ENCODE measurements at places on chromosomes 13 and 19.

DNA sequence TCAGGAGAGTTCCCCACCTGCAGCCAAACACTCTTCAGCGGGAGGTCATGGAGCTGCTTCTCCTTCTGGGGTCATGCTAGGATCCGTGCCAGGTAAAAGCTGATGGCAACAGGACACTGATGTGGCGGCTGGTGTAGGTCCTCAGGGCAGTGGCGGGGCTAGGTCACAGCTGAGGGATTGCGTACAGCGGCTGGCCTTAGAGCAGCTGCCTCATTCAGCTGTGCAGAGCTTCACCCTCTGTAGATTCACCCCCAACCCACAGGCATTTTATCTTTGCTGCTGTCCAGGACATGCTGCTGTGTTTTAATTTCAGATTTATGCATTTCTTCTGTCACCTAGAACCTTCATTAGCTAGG is 2.3 kb downstream of the MCF2L start:
- no peak for DNase-seq

DNA sequence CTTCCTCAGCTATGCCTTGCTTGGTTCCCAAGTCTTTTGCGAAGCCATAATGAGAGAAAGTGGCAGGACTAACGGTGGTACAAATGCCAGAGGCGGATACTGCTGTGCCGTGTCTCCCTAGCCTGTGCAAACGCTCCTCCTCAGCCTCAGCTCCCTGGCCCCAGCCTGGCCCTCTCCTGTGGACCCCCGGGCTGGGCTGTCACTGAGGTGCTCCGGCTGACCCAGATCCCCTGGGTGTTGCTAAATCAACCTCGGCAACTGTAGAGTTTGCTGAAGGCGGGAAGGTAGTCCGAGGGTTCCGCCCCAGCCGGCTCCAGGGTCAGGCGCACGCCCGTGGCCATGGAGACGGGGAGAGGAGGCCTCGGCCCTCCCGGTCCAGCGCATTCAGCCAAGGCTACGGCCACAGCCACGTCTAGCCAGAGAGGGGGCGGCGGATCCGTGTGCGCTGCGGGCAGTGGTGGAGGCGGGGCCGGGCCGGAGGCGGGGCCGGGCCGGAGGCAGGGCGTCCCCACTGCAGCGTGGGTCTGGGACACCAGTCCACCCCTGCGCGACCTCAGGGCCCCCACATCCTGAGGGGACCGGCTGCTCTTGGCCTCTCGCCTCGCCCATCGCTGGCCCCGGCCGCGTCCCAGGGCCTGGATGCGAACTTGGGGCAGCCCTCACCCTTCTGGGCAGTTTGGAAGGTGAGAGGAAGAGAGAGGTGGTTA is 16.4 kb upstream of the ZNF492 start:
- DNase-seq = no peak

DNA sequence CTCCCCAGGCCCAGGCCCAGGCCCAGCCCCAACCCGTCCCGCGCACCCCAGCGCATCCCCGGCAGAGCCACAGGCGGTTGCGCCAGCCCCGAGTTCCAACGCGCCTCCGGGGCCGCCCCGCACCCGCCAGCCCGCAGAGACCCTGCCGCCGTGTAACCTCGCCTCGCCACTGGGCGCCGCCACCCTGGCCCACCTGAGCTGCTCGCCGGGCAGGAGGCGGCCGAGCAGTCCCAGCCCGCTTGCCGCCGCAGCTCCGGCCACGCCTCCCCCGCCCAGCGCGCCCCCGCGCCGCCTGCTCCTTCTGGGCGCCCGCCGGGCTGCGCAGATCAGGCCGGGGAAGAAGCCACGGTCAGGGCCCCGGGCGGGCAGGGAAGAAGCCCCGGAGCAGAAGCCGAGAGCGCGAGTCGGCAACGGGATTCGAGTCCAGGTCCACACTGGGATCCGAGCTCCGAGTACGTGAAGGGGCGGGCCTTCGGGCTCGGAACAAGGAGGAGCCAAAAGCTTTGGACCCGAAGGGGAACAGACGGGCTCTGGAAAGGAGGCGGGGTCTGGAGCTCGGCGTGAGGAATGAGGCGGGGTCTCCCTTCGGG is at the start of gene MBOAT7:
MBOAT7 (minus strand) TSS at position 436 of the 590 bp plus-strand sequence. CDS start 1,072 bp downstream, outside the sequence.
- DNase-seq = no peak

GRCh38 chr13:79794931-79795330 is 314.0 kb downstream of the NDFIP2 start:
- no peak for DNase-seq

- DNase-seq = no peak
These were observed 13.6 kb upstream of the ZNF14 start for GRCh38 chr19:19746286-19747213.

- DNase-seq = no peak
These were observed 726.0 kb downstream of the UQCRFS1 start for GRCh38 chr19:28486926-28487325.

DNA sequence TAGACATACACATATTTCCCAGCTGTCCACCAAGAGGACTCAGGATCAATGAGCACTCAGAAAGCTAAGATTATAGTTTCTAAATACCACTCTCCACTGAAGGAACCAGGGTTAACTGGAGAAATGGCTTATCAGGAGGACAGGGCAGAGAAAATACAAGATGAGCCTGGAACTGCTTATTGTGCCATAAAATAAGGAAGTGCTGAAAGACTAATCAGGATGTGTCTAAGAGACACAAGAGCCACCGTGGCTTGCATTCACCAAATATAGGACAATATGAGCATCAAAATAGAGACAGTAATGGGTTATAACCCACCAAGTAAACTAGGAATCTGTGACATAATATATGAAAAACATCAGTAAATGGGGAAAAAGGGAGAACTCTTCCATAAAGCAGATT is 32.8 kb downstream of the KLF12 start:
- no peak for DNase-seq

DNA sequence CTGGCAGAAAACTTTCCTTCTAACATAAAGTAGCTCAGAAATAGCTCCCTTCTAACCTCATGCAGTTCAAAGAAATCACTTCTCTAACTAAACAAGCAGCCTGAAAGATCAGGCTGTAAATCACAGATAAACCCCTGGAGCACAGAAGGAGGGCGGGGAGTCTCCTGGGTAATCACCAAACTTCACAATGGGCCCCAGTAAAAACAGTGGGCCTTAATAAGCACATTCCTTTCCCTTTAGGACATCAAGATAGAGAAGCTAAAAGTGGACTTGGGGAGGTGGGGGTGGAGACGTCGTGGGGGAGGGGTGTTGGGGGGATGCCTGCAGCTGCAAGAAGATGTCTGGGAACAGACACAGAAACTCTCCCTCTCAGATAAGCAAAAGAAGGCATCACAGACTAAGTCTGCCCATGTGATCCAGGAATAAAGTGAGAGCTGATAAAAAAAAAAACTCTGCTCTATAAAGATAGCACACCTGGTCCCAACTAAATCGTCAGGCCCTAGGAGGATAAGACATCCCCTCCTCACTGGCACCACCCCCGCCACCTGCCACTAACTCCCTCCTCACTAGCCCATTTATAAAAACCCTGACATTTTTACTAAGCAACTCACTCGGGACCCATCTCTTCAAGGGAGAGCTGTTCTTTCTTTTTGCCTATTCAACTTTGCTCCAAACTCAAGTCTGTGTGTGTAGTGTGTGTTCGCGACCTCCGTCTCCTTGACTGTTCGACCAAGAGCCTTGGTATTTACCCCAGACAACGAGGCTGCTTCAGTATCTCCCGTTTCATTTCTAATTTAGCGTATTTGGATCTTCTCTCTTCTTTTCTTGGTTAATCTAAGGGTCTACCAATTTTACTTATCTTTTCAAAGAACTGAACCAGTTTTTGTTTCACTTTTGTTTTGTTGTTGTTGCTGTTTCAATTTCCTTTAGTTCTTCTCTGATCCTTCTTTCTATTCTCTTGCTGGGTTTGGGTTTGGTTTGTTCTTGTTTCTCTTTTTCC is 31.7 kb downstream of the DNAJC15 start:
- no peak for DNase-seq

GRCh38 chr13:99435116-99435515 is 66.2 kb upstream of the TM9SF2 start:
- DNase-seq = no peak

DNA sequence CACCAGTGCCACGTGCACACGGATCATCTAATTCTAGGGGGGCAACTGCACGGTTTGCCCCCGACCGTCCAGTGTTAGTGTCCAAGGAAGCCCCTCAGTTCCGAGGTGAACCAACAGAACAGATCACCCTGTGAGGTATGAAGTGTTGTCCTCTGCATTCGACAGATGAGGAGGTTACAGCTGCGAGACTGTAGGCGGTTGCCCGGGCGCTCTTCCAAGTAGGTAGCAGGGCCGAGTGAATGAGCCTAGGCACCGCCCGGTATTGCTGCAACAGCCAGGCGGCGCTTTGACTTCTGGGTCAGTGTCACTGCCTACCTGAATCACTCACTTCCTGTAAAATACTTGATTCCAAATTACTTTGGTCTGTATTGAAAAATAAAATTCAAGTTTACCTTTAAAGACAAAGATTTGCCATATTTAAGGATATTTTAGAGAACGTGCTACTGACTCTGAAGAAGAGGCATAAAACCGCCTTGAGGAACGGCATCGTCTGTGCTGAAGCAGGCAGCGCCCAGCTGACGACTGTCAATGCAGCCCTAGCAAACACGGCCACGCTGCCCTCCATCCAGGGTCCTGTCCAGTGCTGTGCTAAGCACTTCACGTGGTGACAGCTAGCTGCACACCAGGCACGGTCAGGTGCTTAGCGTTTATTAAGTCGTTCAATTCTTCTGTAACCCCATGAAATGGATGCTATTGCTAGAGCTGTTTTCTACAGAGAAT is 19.3 kb upstream of the RASA3 start:
- no peak for DNase-seq

- no peak for DNase-seq
These were observed 31.4 kb upstream of the MTIF3 start for GRCh38 chr13:27481766-27482165.

DNA sequence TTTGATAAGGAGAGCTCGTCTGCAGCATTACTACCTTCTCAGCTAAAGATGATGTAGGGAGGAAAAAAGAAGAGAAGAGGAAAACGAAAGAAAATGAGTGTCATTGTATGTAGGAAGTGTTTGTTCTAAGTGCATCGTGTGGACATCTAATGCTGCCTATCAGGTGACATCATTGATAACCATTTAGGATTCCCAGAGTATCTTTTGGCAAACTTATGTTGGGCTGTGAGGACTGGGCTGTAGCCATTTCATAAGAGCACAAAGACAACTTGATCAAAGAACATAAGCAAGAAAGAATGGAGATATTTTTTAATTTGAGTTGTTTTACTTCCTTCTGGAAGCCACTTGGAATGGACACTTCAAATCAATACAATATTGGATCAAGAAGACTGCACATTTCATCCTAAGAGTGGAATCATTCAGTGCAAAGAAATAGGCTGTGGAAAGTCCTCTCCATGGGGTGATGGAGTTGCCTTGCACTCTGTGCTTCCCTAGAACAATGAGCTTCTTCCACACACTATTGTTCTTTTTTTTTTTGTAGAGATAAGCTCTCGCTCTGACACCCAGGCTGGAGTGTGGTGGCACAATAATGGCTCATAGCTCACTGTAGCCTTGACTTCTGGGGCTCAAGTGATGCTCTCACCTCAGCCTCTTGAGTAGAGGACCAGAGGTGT is 52.4 kb upstream of the UBL3 start:
- DNase-seq = no peak

DNA sequence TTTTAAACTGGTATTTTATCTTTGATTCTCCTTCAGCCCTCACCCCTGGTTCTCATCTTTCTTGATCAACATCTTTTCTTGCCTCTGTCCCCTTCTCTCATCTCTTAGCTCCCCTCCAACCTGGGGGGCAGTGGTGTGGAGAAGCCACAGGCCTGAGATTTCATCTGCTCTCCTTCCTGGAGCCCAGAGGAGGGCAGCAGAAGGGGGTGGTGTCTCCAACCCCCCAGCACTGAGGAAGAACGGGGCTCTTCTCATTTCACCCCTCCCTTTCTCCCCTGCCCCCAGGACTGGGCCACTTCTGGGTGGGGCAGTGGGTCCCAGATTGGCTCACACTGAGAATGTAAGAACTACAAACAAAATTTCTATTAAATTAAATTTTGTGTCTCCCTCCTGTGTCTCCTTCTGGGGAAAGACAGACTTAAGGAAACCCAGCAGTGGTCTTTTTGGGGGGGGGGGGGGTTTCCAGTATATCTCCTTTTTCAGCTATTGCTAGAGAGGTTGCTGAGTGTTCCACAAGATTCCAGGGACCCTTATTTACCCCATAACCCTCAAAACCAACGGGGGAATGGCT is 1.5 kb upstream of the RAD23A start:
- no peak for DNase-seq

- no peak for DNase-seq
These were observed 475 bp downstream of the MRPL57 start for GRCh38 chr13:21176982-21177284.

- no peak for DNase-seq
These were observed 3.8 kb downstream of the HCN2 start for GRCh38 chr19:593505-593904.

DNA sequence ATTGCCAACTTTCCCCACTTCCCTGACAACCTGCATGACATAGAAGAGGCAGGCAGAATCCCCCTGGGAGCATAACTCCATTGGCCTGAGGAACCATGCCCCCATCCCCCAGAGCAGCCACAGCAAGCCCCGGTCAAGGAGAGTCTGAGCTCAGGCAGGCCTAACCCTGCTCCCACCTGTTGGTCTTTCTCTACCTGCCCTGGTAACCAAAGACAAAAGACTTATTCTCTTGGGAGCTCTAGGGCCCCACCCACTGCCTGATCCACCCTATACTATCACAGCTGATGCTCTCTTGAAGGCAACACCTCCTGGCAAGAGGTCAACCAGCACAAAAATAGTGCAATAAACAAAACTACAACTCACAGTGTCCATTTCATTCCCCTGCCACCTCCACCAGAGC is 59.3 kb downstream of the TNFSF13B start:
- no peak for DNase-seq

DNA sequence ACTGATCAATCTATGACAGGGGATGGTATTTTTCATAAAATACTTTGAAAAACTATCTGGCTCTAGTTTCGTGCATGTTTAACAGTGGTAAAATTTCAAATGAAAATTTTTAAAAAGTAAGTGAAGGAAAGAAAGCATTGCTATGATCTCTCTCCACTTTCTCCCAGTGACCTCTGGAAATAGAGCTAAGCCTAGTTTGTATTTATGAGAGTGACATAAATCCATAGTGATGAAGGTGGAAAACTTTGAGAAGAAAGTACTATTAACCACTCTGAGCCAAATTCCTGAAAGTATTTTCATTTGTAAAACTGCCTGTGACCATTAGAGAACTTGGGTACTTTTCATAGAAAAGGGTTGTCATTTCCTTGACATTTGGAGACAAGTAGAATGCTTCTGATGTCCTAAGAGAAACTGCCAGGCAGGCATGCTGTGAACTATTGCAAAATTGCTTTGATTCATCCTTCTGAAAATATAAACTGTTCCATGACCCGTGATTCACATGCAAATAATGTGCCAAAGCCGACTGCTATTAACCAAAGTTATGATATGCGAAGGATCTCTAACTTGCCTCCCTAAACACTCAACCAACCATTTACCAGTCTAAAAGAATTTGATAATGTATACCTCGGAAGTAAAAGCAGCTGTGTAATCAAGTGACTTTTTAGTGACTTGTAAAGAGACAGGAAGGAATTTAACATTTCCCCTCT is 133.2 kb downstream of the VWA8 start:
- DNase-seq = no peak

DNA sequence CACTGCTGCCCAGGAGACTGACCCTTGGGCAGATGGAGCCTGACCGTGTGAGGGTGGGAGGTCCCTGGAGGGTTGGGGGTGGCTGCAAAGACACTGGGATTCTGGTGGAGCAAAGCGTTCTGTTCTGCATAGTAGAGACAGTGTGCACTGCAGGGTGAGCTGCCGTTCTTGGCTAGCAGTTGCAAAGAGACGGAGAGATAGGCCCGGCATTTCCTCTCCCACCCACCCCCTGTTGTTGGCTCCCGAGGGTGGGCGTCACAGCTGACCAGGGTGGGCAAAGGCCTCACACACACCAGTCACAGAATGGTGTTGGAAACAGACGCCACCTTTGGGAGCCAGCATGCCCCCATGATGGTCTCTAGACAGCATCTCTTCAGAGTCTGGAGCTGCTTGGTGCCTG is 11.4 kb downstream of the TMEM255B start:
- DNase-seq = no peak
